ENCODE measurements at places on chromosomes 2 and 18.

DNA sequence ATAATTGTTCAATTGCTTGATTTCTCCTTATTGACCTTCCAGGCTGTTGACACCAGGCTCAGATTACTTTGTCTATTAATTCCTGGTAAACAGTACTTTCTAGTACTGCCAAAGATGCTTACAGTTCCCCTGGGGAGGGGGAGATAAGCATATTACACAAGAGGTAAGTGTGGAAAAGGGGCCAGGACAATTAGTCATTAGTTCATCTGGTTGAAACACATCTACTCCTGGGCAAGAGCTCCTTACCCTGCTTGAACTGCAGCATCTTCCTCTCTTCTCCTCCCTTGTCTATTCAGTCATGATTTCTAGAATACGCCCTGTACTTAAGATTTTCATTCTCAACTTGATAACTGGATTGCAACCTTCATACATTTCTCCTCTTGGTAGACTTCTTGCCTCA is 10.4 kb upstream of the SPATS2L start:
- no peak for DNase-seq

DNA sequence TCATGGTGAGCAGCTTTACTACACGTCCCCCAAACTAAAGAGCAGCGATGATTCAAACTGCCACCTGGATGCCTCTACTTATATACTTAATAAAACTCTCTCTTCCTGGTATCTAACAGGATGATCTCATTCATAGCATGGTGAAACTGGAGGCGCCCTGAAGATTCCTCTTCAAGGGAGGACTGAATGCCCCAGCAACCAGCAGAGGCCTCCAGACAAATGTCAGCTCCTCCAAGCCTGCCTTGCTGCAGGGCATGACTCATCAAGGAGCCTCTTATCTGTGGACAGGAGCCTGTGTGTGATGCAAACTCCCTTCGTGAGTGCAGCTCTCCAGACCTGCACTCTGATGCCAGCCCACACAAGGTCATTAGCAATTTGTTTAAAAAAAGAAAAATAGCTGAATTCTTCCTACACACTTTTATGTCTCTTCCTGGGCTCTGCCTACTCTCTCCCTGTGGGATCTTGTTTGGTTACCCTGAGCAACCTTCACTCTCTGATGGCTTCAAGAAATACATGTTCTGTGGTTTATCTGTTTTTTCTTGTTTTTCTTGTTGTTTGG is 30.2 kb downstream of the LONRF2 start:
- DNase-seq: no peak

GRCh38 chr2:98924038-98924830 is 11.8 kb downstream of the CRACDL start:
- DNase-seq: no peak

DNA sequence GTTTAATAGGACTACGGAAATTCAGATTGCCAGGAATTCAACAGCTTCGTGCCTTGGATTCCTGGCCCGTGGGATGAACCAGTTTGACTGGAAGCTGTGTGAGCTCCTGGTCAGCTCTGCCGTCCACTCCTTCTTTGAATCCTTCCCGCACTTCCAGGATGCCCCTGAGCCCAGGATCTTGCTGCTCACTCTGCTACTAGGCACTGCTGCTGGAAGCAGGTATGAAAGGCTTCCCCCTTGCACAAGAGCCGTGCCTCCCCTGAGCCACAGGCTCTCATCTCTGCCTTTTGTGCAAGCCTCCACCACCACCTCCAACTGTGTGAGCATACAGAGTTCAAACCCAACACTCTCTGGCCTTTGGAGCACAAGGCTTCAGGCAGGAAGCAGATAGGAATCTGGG is 34.9 kb downstream of the EN1 start:
- no peak for DNase-seq

DNA sequence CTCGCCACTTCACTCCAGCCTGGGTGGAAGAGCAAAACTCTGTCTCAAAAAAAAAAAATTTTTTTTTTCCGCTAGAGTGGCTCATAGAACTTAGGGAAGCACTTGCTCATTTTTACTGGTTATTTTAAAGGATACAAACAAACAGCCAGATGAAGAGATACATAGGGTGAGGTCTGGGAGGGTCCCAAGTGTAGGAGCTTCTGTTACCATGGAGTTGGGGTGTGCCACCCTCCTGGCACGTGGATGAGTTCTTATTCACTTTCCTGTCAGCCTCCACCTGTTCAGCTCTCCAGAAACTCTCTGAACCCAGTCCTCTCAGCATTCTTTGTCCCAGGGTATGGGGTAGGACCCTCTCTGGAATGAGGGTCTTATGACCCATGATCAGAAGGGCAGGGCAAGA is 4.9 kb upstream of the MAT2A start:
- DNase-seq: no peak

- no peak for DNase-seq
These were observed 79.8 kb downstream of the RHOB start for GRCh38 chr2:20526708-20527107.
